ENCODE measurements at places on chromosomes 1 and 21. TPM values are rescaled to one million over a fixed set of nuclear protein-coding genes. Genes with fewer than 3 reads are reported as not detected.

TMPRSS15 gene
- total RNA-seq, result not detected

MTMR11 gene
- 4.2 TPM for total RNA-seq

CACHD1 gene
- total RNA-seq, result 6.7 TPM

ITLN1 gene
- total RNA-seq, result 0.30 TPM

OR10Z1 gene
- total RNA-seq, result not detected

RPS27 gene
- 660 TPM for total RNA-seq

TFF1 gene
- not detected for total RNA-seq

AJAP1 gene
- not detected for total RNA-seq

DNALI1 gene
- 3.2 TPM for total RNA-seq

TRIM45 gene
- 1.5 TPM for total RNA-seq

PLA2G2A gene
- not detected for total RNA-seq

RNU1-4 gene
- total RNA-seq, result 2,564 TPM

RNU1-2 gene
- total RNA-seq, result 3,022 TPM

VWA5B1 gene
- not detected for total RNA-seq

ARMH1 gene
- total RNA-seq, result 0.60 TPM

KIFAP3 gene
- total RNA-seq, result 20.7 TPM

SLC26A9 gene
- total RNA-seq, result not detected

CCSAP gene
- total RNA-seq, result 5.4 TPM

VWA1 gene
- total RNA-seq, result 1.6 TPM

CFHR3 gene
- total RNA-seq, result not detected

SLC44A5 gene
- total RNA-seq, result under 0.01 TPM

NR1I3 gene
- total RNA-seq, result not detected

DCDC2B gene
- not detected for total RNA-seq

HAX1 gene
- total RNA-seq, result 120 TPM

NID1 gene
- total RNA-seq, result 52.3 TPM

PKLR gene
- total RNA-seq, result not detected

LORICRIN gene
- total RNA-seq, result not detected

EPHB2 gene
- 8.1 TPM for total RNA-seq

RXFP4 gene
- not detected for total RNA-seq

FNDC5 gene
- 2.0 TPM for total RNA-seq

PFDN2 gene
- total RNA-seq, result 71.7 TPM

ST7L gene
- 8.8 TPM for total RNA-seq

KCNJ10 gene
- total RNA-seq, result not detected

CFAP45 gene
- 1.1 TPM for total RNA-seq

CHI3L2 gene
- 4.4 TPM for total RNA-seq

PODN gene
- total RNA-seq, result 4.1 TPM

MANEAL gene
- total RNA-seq, result 0.35 TPM

RGS13 gene
- not detected for total RNA-seq

OR2T33 gene
- not detected for total RNA-seq

DIPK1A gene
- total RNA-seq, result 5.0 TPM

IER5 gene
- total RNA-seq, result 16.1 TPM

RAD54L gene
- total RNA-seq, result 0.82 TPM

AZIN2 gene
- 10.2 TPM for total RNA-seq

SLC1A7 gene
- total RNA-seq, result 0.23 TPM

OR2AJ1 gene
- total RNA-seq, result not detected

SEMA4A gene
- total RNA-seq, result 1.2 TPM

TMCC2 gene
- total RNA-seq, result 2.3 TPM
